ENCODE measurements at places on chromosomes 7 and 10. TPM values are rescaled to one million over a fixed set of nuclear protein-coding genes. Genes with fewer than 3 reads are reported as not detected.

CYP26C1 gene
- 0.30 TPM for total RNA-seq

OR9A2 gene
- not detected for total RNA-seq

NUDT13 gene
- total RNA-seq: 1.1 TPM

EN2 gene
- not detected for total RNA-seq

AOAH gene
- 0.07 TPM for total RNA-seq

TDRD1 gene
- not detected for total RNA-seq

IRF5 gene
- total RNA-seq: 2.9 TPM

ACTR3C gene
- 0.07 TPM for total RNA-seq

KLF14 gene
- not detected for total RNA-seq

NOS3 gene
- total RNA-seq: 25.3 TPM

BMPR1A gene
- not detected for total RNA-seq

PRF1 gene
- not detected for total RNA-seq

CACNB2 gene
- not detected for total RNA-seq

HPSE2 gene
- total RNA-seq: 0.05 TPM

HMX2 gene
- total RNA-seq: not detected

Measured in mammary microvascular endothelial cell (primary cell).